Naive thymus-derived CD8-positive, alpha-beta T cell (primary cell): ENCODE measurements at places on chromosomes 12 and 14. TPM values are rescaled to one million over a fixed set of nuclear protein-coding genes. Genes with fewer than 3 reads are reported as not detected.

DNA sequence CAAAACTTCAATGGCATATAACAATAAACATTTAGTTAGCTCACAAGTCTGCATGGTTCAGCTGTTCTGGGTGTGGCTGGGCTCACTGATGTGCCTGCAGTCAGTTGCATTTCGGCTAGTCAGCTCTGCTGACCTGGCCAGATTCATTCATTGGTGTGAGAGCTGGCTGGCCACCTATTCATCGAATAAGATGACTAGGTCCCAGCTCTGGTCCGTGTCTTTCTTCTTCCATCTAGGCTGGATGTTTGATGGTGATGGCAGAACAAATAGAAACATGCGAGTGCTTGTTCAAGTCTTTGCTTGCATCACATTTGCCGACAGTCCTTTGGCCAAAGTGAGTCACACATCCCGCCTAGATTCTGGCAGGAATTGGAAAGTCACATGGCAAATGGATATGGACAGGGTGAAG, 203.3 kb upstream of the CRY1 start:
- DNase-seq: no peak

GRCh38 chr12:10115890-10116289, 14.1 kb downstream of the CLEC7A start:
- no peak for DNase-seq

DNA sequence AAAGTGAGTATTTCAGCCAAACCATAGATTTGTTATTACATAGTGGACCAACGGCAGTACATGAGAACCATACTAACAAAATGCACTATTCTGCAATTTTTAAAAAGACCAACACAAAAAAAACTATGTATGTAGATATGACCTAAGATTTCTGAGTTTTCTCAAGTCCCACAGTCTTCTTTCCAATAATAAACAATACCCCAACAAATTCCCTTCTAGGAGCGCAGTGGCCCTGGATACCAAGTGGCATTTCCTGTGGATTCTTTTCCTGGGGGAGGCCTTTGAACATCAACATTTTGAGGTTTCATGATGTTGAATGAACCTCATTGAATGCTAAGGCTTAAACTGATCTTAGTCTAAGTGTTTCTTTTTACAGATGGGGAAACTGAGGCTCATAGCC, 210.5 kb downstream of the BCAT1 start:
- DNase-seq: no peak

DNA sequence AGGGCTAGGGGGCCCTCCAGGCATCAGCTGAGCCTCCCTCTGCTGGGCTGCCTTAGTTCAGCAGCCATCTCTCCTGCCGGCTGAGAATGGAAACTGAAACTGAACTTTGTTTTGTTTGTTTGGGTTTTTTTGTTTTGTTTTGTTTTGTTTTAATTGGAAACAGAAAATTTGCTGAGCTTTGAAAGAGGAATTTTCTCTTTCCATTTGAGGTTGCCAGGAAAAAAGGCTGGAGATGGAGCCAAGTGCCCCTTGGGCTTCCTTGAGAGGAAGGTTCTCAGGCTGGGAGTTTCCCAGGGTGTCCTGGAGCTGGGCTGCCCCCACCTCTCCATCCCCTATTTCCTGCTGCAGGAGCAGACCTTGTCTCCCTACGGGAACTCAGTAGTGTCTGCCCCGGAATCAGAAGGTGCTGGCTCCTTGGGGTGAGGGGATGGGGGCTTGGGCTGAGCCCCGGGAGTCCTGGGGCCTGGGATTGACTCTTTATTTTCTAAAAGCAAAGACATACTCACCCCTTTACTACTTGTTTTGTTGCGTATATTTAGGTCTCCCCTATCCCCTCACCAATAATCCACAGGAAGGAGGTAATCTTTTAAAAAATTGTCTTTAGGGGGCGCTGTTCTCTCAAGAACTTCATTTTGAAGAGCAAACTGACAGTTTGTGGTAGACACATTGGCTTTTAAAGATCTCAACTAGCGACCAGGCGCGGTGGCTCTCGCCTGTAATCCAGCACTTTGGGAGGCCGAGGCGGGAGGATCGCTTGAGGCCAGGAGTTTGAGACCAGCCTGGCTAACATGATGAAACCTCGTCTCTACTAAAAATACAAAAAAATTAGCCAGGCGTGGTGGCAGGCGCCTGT, 21.3 kb upstream of the OASL start:
- peak; percentile 78 for DNase-seq

- DNase-seq: no peak
These were observed 119.7 kb upstream of the MED13L start for GRCh38 chr12:116397148-116397547.

DNA sequence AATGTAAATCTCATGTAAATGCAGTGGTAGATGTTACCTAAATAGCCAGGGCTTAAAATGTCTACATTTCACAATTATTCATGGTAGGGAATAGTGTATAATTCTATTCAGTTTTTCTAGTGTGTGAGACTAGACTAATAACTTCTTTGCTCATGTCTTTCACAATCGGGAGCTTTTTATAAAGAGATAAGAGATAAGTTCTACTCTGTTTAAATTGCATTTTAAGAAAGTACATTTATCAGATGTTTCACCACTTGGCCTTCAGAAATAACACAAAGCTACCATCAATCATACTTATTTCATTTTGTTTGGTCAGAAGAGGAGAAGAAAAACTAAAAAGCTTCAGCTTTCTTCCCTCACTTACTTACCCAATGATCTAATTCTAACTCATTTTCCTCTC, 725.5 kb upstream of the FLRT2 start:
- DNase-seq: no peak

- DNase-seq: no peak
These were observed 20.2 kb downstream of the TCHP start for GRCh38 chr12:109920261-109920780.

DNA sequence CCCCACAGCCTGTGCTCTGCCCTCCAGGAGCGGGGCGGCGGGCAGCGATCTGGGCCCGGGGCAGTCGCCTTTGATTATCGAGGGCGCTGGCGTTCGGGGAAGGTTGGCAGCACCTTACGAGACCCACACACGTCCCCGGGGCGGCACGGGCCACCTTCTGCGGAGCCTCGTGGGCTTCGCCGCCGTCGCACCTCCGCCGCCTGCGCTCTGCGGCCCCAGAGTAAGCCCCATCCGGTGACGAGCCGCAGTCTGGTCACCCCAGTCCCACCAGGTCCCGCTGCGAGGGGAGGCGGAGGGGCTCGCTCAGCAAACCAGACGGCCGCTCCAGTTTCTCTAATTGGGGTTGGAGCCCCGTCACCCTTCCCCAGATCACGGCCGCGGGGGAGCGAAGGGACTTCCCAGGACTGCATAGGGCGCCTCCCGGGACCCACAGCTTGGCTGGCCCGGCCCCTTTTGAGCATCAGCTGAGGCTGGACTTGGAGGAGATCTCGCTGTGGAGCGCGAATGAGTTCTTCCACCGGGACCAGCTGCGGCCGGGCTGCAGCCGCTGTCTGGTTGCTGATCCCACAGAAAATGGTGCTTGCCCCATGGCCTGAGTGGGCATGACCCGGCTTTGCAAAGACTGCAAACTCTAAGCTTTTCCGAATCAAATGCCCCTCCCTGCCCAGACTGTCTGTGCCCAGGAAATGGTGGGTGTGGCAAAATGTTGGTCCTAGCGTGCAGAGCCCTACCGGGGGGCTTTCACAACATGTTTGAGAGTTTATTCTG, 560 bp downstream of the LGALS3 start:
- DNase-seq: peak; percentile 8

CD63 gene
- total RNA-seq: 46.5 TPM

GRCh38 chr12:89918172-89918846, 209.7 kb upstream of the ATP2B1 start:
- DNase-seq: no peak

- DNase-seq: no peak
These were observed 244.5 kb upstream of the LRFN5 start for GRCh38 chr14:41362139-41362538.

SMAGP gene
- 6.9 TPM for total RNA-seq

DNA sequence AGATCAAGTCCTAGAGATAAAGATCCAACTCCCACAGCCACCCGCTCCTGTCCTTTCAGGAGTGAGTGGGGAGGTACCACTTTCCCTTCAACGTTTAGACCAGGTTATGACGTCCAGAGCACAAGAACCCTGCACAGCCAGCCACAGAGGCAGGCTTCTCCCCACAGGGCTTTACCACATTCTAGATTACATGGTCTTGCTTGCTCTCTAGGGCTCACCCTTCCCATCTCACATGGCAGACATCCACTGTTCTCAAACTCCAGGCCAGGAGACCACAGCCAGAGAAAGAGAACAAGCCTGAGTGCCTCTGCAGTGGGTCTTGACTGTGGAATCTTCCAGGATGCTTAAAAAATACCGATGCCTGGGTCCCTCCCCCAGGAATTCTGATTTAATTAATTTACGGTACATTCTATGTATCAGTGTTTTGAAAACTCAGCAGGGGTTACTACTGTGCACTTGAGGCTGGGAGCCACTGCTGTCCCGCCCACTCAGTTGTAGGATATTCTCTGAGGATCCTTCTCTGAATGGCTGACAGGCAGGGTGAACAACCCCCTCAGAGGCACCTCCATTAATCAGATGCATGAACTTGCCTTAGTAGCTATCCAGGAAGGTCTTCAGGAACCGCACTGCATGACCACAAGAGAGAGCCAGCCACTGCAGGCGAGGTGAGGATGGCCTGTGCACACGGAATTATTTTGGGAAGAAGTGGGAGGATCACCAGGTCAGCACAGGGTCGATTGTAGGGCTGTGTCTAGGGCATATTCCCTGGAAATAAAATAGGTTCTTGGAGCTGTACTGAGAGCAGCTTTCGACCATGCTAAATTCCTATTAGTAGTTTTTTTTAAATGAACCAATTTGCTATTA, 21.5 kb upstream of the SOCS2 start:
- DNase-seq: no peak

TMEM132C gene
- total RNA-seq: not detected

NINJ2 gene
- total RNA-seq: 0.85 TPM

DNA sequence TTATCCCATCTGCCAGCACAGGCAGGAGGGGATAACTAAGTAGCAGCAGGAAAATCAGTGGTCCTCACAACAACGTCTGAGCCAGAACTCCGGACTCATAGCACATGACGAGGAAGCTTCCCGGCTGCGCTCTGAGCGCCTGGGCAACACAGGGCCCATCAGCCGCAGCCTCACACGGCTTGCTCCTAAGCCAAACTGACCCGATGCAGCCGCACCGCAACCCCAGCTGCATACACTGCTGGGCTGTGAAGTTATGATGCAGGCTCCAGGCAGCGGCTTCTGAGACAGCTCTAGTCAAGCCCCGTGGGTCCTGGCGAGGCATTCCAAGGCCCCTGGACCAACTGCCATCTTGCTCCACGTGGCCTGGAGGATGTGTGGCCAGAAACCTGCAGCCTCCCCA, 28.1 kb downstream of the ZFYVE21 start:
- no peak for DNase-seq

NGB gene
- total RNA-seq: not detected

PZP gene
- not detected for total RNA-seq

GRCh38 chr12:9971181-9971580, at the start of gene CLEC12A:
CLEC12A (plus strand) TSS chr12:9971409; CDS start chr12:9971597, 188 bp downstream.
- no peak for DNase-seq

IL26 gene
- not detected for total RNA-seq

CCDC196 gene
- not detected for total RNA-seq

GRCh38 chr12:6650832-6651231, 3.6 kb upstream of the ACRBP start:
- no peak for DNase-seq

MMP19 gene
- 0.55 TPM for total RNA-seq

KCNK10 gene
- total RNA-seq: not detected

TSPAN8 gene
- total RNA-seq: not detected

DNA sequence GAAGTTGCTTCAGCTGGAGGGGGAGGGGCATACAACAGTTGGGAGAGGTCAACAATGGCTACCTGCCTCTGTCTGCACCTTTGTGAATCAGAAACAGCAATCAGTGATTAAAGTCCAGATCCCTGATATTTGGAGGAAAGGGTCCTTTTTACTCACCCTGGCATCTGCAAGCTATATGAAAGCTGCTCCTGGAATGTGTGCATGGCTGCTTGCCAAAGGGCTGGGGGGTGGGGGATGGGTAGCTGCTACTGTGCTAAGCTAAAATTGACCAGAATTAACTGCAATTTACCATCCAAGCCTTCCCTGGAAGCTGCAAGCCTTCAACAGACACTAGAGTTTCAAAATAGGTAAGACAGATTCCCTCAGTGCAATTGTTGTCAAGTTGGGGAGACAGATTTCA, 13.5 kb upstream of the GTF2A1 start:
- no peak for DNase-seq

GRCh38 chr14:92886337-92886736, 36.6 kb upstream of the CHGA start:
- DNase-seq: no peak

GRCh38 chr12:13175499-13175898, 21.0 kb upstream of the EMP1 start:
- no peak for DNase-seq

SLC8A3 gene
- total RNA-seq: not detected

CIROP gene
- total RNA-seq: not detected

- no peak for DNase-seq
These were observed 68.3 kb downstream of the ZC3H14 start for GRCh38 chr14:88631091-88631490.

GZMH gene
- total RNA-seq: not detected

DNA sequence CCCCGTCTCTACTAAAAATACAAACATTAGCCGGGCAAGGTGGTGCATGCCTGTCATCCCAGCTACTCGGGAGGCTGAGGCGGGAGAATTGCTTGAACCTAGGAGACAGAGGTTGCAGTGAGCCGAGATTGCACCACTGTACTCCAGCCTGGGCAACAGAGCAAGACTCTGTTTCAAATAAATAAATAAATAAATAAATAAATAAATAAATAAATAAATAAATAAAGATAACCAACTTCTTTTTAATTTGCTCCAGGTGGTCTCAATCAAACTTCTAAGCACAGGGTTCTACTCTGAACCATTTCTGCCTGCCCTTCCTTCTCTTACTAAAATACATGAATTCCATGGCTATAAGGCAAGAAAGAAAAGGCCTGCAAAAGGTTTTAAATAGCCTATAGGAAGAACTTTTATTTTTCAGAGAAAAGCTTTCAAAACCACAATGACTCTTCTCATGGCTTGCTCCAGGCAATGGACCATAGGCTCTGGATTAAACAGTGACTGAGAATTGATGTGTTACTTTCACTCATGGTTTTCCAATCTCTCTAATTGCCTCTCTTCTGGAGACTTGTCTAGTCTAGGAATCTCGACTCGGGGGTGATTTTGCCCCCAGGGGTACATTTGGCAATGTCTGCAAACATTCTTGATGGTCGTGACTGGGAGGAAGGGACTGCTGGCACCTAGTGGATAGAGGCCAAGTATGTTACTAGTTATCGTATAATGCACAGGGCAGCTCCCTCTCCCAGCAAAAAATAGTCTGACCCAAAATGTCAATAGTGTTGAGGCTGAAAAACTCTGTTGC, 14.4 kb downstream of the IGF1 start:
- DNase-seq: no peak

GRCh38 chr14:99156814-99157213, 115.2 kb downstream of the BCL11B start:
- no peak for DNase-seq
